Posterior vena cava (tissue), 2 donors: ENCODE measurements at places on chromosomes 3 and 15. TPM values are rescaled to one million over a fixed set of nuclear protein-coding genes. Genes with fewer than 3 reads are reported as not detected.

RHCG gene
- total RNA-seq: not detected

TEX55 gene
- total RNA-seq: not detected

CTXN2 gene
- not detected for total RNA-seq

CHDH gene
- total RNA-seq: 2.0 TPM

TGM4 gene
- total RNA-seq: not detected

CATSPER2 gene
- 3.2 TPM for total RNA-seq

SENP8 gene
- 1.9 TPM for total RNA-seq

PLA2G4E gene
- not detected for total RNA-seq

- no peak for DNase-seq
Measured at GRCh38 chr3:134860141-134860540, 65.1 kb downstream of the EPHB1 start.

GRCh38 chr3:134613006-134613520, 37.8 kb downstream of the KY start:
- DNase-seq: no peak

DNA sequence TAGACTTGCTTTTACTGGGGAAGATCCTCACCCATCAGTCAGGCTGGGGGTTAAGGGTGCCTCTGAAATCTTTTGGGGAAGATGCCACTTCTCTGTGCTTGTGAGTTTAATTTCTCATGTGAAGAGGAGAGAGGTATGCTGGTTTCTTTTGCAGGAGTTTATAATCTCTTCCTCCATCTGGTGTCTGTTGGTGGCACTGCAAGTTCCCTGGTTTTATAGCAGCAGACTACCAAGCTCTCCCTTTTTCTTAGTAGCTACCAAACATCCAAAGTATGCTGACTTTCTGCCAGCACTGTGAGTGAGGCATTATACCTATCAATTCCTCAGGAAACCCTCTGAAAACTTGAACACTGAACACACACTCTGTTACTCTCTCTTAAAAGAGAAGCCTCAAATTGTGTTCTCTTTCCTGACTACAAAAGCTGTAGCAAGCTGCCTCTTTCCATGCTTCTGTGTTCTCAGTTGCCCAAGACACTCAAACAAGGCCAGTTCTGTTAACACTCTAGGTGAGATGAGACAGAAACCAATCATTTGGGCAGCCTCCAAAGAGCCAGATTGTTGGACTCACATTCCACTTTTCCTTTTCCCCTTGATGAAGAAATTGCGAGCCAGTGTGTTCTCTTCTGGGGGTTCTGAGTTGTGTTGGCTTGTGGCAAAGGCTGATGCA, 299.5 kb downstream of the GAP43 start:
- no peak for DNase-seq

DNA sequence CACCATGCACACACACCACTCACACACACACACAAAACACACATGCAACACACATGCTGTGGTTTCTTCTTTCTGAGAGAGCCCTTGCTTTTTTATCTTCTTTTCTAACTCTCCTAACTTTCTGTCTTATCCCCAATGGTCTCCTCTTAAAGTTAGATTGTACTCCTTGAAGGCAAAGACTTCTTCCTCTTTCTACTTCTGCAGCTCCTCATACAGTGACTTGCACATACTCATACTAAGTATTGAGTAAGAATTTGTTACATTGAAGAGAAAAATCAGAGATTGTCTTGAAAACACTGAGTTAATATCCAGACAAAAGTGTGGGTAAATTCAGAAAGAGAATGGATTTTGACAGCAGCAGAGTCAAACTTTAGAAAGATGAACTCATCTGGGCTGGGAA, 64.4 kb downstream of the GTPBP8 start:
- no peak for DNase-seq

GRCh38 chr3:122146466-122146865, 37.0 kb upstream of the CASR start:
- DNase-seq: no peak

- DNase-seq: no peak
Measured at GRCh38 chr3:32709346-32709745, 24.4 kb downstream of the CNOT10 start.

DNA sequence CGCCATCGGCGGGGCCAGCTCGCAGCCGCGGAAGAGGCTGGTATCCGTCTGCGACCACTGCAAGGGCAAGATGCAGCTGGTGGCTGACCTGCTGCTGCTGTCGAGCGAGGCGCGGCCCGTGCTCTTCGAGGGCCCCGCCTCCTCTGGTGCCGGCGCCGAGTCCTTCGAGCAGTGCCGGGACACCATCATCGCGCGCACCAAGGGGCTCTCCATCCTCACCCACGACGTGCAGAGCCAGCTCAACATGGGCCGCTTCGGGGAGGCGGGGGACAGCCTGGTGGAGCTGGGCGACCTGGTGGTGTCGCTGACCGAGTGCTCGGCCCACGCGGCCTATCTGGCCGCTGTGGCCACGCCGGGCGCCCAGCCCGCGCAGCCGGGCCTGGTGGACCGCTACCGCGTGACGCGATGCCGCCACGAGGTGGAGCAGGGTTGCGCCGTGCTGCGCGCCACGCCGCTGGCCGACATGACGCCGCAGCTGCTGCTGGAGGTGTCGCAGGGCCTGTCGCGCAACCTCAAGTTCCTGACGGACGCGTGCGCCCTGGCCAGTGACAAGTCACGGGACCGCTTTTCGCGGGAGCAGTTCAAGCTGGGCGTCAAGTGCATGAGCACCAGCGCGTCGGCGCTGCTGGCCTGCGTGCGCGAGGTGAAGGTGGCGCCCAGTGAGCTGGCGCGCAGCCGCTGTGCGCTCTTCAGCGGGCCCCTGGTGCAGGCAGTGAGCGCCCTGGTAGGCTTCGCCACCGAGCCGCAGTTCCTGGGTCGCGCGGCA, 1.8 kb downstream of the TLNRD1 start:
- DNase-seq: peak; percentile 81

- no peak for DNase-seq
Measured at GRCh38 chr3:183584246-183584913, 28.9 kb upstream of the KLHL6 start.

DNA sequence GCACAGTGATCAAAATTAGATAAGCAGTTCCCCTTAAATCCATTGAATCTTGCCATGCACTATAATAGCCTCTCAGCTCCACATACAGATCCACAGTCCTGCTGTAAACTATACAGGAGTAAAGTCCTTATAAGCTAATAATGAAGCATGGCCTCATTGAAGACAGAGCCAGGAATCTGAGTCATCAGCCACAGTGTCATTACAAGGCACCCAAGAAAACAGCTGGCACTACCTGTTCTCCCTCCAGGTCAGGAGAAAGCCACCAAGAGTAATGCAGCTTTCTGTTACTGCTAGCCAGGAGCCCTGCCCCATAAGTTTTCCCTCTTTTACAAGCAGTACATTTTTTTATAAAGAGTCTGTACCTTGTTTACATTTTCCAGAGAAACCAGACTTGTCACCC, 27.3 kb downstream of the WDR49 start:
- no peak for DNase-seq

GRCh38 chr15:70596354-70597055, 166.9 kb downstream of the UACA start:
- no peak for DNase-seq

DNA sequence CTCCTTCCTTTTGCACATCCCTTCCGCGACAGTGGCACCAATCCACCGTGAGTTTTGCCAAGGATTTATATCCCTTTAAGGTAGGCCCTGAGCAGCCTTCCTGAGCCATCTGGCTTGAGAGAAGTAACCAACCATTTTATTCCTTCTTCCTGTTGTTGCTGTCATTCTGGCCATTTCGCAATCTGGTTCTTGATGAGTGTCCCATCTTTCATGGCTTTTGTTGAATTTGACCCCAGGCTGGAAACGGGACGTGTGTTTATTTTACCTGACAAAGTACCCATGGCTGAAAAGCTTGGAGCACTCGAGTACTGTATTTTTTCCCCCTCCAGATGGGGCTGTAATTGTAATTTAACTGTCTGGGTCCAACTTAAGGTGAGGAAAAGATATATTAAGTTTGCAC, 173.4 kb downstream of the WNT5A start:
- no peak for DNase-seq

DNA sequence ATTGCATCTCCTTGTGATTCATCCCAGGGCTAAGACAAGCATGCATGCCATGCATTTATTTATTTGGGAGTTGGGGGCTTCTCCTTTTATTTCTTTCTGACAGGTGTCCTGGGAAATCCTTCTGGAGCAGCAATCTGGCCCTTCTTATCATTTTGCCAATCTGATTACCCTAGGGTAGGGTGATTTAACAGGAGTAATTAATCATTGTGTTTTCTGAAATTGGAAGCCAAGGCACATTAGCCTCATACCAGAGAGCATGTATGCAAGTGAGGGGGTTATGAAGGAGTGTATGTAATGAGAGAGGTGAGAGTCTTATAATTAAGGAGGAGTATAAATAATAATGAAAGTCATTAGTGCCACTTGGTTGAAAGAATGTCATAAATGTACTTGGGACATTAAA, 37.4 kb upstream of the ARPP21 start:
- DNase-seq: no peak

- no peak for DNase-seq
Measured at GRCh38 chr3:101119535-101119934, 126.3 kb upstream of the ABI3BP start.

- DNase-seq: no peak
Measured at GRCh38 chr3:98650971-98651779, 57.8 kb upstream of the CPOX start.

DNA sequence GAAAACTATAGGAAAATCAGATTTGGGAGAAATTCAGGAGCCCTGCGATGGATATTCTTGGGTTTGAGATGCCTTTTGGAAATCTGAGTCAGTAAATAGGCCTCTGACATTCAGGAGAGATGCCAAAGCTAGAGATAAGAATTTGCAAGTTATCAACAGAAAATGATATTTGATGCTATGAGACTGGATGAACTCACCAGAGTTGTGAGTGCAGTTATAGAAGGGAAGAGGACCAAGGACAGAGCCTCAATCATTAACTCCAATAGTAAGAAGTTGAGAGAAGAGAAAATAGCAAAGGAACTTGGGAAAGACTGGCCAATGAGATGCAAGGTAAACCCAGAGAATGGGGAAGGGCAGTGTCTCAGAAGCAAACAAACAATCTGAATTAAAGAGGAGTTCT, 7.9 kb upstream of the ANO10 start:
- no peak for DNase-seq

- DNase-seq: no peak
Measured at GRCh38 chr3:129417326-129417725, 11.1 kb downstream of the EFCAB12 start.

- no peak for DNase-seq
Measured at GRCh38 chr3:22907161-22907780, 295.9 kb upstream of the UBE2E2 start.

- DNase-seq: no peak
Measured at GRCh38 chr3:15148614-15149013, 49.7 kb upstream of the RBSN start.

DNA sequence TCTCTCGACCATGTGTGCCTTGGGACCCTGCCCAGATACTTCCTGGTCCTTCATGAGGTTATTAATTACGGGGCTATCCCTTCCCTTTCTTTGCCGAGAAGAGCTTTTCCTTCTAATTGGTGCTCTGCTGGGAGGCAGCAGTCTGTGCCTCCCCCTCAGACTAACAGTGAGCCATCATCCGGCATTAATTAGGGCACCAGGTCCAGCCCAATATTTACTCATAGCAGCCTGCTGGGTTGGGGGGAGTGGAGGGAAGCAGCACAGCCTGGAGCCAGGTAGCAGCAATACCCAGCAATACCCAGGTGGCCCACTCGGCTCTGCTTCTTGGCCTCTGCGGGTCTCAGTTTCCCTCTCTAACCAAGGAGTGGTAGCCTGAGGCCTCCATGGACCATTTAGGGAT, 20.1 kb downstream of the CACNA2D2 start:
- no peak for DNase-seq

GRCh38 chr15:75114327-75114726, 87.4 kb upstream of the C15orf39 start:
- DNase-seq: no peak

GRCh38 chr15:39908186-39908585, 11.9 kb downstream of the GPR176 start:
- no peak for DNase-seq

- DNase-seq: no peak
Measured at GRCh38 chr3:189776149-189776824, 145.1 kb downstream of the TP63 start.

DNA sequence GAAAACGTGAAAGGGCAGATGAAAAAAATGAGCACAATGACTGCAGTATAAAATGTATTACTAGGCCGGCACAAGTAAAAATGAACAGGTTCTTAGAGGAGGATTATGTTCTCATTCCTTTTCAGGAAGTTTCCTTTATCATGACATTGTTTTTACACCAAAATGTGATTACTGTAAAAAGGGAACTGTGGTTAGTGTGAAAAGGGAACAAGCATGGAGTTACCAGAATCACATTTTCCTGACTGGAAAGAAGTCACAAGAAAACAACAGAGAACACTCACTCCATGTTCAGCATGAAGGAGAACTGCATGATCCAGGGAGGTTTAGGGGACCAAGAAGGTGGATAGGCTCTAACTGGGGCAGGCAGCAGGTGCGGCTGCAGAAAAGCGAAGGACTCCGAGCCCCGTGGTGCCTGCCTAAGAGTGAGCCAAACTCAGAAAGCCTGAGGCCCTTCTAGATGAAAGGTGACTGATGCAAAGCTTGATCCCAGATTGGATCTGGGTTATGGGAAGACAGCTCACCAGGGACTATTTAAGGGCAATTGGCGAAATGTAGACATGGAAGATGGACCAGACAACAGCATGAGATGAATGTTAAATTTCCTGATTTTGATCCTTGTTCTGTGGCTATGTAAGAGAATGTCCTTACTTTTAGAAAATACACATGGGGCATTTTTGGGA, 77.3 kb downstream of the CCR1 start:
- no peak for DNase-seq

GRCh38 chr3:150232992-150233451, 175.1 kb upstream of the TSC22D2 start:
- DNase-seq: no peak

DNA sequence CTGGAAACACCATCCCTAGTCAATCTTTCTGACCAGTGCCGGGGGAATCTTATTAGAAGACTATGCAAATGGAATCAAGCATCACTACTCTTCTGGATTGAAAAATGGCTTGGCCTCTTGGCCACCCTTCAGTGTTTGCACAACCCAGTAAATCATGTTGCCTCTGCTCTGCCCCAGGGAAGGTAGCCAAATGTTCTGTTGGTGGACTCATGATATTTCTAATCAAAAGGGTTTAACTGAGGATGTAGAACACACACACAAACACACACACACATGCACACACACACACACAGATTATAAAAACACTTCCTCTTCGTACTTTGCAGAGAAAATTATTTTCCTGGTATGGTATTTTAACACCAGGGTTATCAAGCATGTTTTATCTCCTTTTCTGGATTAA, 7.9 kb downstream of the RBP2 start:
- DNase-seq: no peak

GRCh38 chr3:147392625-147392946, 13.8 kb downstream of the ZIC4 start:
- DNase-seq: no peak

DNA sequence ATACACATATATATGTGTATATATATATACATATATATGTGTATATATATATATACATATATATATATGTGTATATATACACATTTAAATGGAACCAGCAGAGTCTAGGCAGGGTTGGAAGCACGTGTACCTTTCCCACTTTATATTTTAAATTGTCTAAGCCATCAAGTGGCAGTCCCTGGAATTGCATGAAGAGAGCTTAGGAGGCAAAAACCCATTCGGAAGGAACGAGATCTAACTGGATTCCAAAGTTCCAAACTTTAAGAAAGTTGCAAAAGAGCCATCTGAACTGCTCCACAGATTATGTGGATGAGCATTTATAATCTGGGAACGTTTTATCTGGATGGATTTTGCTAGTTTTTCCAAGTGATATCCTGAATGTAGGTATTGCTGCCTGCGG, 186.5 kb downstream of the FOXP1 start:
- no peak for DNase-seq
